T follicular helper cell (primary cell): ENCODE measurements at places on chromosomes 7 and 10.

GRCh38 chr10:16773334-16773733 lies 43.9 kb downstream of the RSU1 start:
- DNase-seq = no peak

- no peak for DNase-seq
Measured at GRCh38 chr7:158815083-158815799, 14.1 kb downstream of the ESYT2 start.

GRCh38 chr10:126131341-126131740 lies 235.0 kb downstream of the FANK1 start:
- no peak for DNase-seq

DNA sequence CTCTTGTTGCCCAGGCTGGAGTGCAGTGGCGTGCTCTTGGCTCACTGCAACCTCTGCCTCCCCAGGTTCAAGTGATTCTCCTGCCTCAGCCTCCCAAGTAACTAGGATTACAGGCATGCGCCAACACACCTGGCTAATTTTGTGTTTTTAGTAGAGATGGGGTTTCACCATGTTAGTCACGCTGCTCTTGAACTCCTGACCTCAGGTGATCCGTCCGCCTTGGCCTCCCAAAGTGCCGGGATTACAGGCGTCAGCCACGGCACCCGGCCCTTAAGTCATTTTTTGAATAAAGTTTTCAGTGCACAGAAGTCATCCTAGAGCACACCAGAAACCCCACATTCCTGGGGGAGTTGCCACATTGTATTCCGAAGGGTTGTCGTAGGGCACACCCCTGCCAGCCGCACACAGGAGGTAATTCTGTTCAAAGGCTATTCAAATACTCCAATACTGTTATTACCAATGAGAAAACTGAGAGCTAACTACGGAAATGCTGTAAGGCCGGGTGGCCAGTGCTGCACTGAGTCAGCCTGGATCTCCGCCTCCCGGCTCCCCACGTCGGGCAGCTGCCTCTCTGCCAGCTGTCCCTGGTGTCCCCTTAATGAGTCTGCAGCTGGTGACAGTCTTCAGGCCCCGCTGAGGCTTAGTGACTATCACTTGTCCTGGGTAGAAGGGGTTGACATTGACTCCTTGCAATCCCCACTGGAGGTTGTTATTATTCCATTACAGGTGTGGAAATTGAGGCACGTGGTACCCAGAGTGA lies 8.6 kb upstream of the RFC2 start:
- DNase-seq = no peak

GRCh38 chr7:30896036-30896435 lies 15.6 kb upstream of the AQP1 start:
- no peak for DNase-seq

GRCh38 chr7:112262855-112263487 lies 56.5 kb downstream of the ZNF277 start:
- DNase-seq = no peak

- no peak for DNase-seq
Measured at GRCh38 chr7:121294448-121294992, 34.3 kb upstream of the WNT16 start.

DNA sequence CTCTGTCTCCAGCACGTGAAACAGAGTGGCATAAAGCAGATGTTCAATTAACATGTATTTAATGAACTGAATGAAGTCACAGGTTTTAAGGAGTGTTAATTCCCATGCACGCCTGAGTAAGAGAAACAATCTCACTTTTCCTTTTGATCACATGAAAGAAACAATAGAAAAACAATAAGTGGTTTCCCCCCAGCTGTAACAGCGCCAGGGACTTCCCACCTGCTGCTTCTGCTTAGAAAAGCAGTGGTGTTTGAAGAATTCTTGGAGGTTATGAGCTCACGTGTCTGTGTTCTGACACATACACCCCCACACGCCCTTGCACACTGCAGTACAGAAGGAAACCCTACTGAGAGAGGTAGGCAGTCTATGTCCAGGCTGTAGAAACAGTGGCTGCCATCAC lies 51.3 kb upstream of the FRMD4A start:
- no peak for DNase-seq

- DNase-seq = no peak
Measured at GRCh38 chr7:86788948-86789347, 145.2 kb downstream of the GRM3 start.

DNA sequence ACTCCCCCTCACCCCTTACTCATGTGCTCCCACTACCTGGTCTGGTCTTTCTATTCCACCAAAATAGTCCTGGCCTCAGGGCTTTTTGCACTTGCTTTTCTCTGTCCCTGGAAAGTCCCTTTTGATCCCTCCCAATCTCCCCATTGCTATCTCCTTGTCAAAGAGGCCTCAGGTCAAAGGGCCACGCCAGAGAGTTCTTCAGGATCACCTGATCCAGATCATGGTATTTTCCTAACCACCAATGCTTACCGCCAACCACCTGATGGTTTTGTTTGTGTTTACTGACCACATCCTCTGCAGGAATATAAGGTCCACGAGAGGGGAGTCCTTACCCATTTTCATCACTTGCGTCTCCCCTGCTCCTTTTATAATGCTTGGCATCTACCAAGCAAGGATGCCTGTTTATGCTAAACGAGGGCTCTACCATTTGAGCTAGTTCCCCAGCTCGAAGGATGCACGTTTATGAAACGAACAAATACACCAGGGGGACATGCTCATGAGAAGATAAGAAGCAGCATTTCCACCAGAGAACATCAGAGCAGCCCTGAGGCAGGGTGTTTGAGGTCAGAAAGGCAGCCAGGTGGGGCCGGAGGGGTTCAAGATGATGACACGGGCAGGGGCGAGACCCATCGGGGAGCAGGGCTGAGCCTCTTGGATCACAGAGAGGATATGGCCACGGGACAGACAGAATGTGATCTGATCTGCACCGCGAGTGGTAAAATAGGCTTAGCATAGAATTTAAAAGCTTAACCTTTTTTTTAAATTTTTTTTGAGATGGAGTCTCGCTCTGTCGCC lies 43.1 kb upstream of the FOXK1 start:
- no peak for DNase-seq

- DNase-seq = no peak
Measured at GRCh38 chr7:158396301-158396905, 191.2 kb downstream of the PTPRN2 start.

- no peak for DNase-seq
Measured at GRCh38 chr10:27893358-27893954, 105.4 kb downstream of the ODAD2 start.

DNA sequence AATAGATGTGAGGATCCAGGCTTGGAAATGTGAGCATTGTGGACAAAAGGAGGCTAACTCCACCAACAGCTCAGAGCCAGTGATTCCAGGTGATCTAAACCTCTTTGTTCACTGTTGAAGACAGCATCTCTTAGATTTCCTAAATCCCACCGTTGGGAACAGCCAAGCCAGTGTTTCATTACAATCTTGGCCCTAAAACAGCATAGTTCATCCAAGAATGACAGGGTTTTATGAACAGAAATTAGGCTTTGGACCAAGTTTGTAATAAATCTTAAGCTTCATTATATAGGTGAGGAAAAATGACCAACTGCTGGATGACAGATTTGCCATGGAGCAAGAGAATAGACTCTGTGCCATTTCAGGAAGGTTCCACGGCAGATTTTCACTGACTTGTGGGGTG lies 65.8 kb downstream of the MTURN start:
- DNase-seq = no peak

- DNase-seq = no peak
Measured at GRCh38 chr10:21364196-21365114, 161.0 kb downstream of the SKIDA1 start.

- no peak for DNase-seq
Measured at GRCh38 chr7:2523941-2524807, 4.6 kb downstream of the LFNG start.

- DNase-seq = no peak
Measured at GRCh38 chr10:32109603-32110002, 53.4 kb upstream of the KIF5B start.

- DNase-seq = no peak
Measured at GRCh38 chr10:60197206-60197605, 192.5 kb downstream of the ANK3 start.

- no peak for DNase-seq
Measured at GRCh38 chr7:64888901-64889685, 14.0 kb upstream of the ZNF273 start.

DNA sequence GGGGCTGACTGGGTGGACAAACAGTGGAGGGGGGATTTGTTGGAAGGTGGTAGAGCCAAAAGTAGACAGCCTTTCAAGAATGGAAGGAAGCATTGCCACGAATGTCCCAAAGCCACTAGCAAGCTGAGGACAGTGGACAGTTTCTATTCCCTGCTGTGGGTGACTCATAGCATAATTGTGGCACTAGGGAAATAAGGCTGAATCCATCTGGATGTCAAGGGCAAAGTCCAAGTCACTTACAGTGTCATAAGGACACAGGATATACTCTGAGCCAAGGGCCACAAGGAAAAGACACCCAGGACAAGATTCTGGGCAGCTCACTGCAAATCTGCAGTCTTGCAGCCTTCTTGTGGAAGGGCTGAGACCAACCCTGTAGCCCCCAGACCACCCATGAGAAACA lies 79.7 kb downstream of the FRMPD2 start:
- no peak for DNase-seq

DNA sequence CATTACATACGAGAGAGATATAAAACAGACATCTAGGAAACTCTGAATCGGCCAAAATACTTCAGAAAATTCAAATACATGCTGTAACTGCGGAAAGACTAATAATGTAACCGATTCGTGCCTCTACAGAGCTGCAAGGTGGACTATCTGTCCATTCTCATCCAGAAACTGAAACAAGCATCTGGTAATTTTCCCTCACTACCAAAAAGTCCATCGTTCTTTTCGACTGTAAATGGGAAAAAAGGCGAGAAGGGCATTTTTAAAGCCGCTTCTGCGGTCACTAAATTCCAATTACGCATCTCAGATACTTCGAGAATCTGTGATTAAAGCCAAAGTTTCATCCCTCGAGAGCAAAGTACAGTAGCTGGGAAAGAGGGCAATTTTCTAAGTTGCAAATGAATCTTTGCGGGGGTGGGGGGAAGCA lies 1.3 kb downstream of the OGA start:
- DNase-seq = no peak

- no peak for DNase-seq
Measured at GRCh38 chr7:8625612-8626011, 192.2 kb downstream of the NXPH1 start.

DNA sequence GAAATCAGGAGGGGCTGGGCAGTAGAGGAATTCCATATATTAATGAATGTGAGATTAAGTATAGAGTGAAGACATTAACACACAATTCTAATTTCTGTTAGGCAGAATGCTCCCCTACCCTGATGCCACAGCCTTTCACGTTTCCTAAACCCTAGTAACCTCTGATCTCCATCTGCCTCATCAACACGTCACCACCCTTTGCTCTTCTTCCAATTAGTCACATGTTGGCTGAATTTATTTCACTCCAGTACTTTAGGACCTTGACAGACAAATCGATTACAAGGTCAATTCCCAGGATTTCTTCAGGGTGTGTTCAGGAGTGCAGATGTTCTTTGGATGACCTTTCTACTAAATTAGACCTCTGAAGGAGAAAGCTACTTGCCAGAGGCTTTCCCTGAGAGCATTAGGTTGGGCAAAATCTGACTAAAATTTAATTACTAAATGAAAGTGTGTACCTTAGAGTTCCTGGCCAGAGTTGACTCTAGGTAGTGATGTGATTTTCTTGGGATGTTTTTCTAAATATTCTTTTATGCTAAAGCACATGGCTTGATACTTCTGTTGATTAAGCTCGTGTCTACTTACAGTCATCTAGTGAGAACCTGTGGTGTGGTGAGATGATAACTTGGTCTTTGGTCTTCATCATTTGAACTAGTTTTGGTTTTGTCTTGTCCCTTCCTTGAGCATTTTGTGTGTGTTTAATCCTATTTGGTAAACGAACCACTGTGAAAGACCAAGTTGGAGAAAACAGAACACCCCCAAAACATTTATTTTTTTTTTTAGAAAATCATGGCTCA lies 12.7 kb downstream of the AGR2 start:
- no peak for DNase-seq

- DNase-seq = no peak
Measured at GRCh38 chr10:94376865-94377264, 14.1 kb upstream of the NOC3L start.

DNA sequence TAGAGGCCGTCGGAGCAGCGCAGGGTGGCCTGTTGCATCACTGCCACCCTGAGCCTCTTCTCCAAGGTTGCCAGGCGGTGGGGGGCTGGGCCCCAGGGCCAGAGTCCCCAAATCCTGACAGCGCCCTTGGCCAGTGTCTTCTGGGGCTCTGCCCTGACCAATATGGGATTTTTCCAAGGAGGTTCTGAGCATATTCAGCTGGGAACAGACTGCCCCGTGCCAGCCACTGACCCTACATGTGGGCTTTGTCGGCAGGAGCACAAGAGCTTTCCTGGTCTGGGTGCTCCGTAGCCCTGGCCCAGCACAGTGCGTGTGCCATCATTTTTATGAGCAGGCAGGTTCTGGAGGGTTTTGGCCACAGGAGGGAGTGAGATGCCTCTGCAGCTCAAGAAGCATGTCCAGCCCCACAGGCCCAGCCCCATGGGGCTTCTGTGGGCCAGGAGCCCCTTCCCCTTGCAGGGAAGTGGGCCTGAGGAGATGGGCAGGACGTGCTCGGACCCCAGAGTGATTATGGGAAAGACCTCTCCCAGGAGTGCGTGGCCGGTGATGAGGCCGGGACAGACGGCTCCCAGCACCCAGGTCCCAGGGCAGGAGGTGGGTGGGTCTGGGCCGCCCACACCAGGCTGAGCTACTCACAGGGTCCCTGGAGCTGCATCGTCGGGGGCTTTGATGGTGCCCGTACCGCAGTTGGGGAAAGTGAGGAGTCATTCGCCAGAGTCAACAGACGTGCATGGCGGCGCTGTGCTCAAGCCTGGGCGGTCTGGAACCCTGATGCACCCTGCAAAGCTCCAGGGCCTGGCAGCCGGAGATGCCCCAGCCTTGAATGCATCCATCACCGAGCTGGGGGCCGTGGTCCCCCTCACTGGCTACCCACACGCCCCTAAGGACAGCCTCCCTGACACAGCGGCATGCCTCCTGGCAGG lies 66.6 kb downstream of the PWWP2B start:
- no peak for DNase-seq

DNA sequence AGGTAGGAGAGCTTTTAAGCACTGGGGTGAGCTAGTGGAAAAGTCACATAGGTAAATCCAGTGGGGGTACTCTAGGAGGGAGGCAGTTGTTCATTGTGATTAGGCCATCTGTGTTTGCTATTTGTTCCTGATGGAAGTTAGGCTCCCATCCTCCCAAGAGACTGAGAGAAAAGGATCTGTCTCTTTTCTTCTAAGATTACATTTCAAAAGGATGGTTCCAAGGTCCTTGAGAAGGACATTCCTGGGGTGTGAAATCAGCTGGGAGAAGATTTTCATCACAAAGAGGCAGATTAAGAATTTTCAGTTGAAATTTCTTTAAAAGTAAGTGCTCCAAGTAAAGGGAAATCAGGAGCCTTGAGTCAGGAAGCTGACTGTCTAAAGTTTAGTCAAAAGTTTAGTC lies 210.8 kb upstream of the CSTF2T start:
- DNase-seq = no peak

DNA sequence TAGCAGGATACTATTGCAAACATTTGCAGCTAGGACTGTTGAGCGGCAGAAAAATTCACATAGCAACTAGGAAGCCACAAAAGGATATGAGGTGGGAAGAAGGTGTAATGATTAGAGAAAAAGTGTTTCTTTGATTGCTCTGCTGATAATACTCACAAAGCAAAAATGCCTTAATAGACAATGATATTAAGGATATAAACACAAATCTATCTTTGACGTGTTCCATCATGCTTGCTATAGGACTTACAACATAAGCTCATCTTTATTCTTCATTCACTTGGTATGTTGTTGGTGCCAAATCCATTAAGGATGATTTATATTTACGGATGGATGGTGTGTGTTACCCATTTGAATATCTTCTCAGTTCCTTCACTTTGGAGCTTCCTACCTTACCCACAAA lies 309.3 kb downstream of the GPR37 start:
- no peak for DNase-seq
